Forelimb muscle (tissue), 1 donor: ENCODE measurements at places on chromosomes 4 and X. TPM values are rescaled to one million over a fixed set of nuclear protein-coding genes. Genes with fewer than 3 reads are reported as not detected.

GRCh38 chrX:15755091-15755490 is 17.0 kb downstream of the CA5B start:
- no peak for DNase-seq

DNA sequence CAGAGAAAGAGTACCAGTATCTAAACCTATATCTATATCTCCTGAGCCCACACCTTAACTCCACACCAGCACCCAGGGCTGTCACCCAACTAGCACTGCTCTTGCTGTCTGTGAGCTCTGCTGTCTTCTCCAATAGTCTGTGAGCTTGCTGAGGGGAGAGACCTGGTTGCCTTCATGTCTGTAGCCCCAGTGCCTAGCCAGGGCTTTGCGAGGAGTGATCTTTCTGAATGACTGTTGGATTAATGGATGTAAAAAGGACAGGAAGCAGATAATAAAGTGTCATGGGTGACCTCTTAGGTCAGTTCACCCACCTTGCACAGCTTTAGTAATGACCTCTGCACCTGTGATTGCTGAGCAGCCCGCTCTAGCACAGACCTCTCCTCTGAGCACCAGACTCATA is 30.5 kb downstream of the CNGA2 start:
- no peak for DNase-seq

- no peak for DNase-seq
These were observed 16.2 kb downstream of the RASSF6 start for GRCh38 chr4:73603854-73604584.

DNA sequence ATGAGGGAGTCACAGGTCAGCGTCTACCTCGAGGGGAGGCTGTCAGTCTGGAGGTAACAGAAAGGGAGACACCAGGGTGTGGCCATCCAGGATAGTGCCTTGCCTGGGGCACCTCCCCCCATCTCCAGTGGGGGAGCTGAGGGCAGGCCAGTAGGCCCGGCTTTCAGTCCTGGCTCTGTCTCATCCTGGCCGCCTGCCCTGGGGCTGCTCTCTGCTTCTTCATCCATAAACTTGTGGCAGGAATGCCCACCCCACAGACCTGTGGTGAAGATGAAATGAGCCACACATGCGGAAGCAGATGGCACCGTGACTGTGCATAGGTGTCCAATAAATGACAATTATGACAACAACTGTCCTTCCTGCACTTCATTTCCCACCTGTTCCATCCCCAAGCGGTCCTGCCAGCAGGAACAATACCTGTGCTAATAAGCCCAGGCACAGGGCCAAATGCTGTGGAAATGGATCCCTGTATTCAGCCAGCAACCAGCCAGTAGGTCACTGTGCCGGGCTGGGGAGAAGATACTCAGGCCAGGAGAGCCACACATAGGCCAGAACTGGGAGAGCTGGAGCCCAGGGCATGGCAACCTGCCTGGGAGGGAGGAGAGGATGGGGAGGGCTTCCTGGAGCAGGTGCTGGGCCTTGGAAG is 30.2 kb downstream of the TRO start:
- DNase-seq = no peak

- DNase-seq = no peak
These were observed 432.8 kb upstream of the FMR1 start for GRCh38 chrX:147478899-147479298.

The GATA1 gene
- 0.22 TPM for polyA plus RNA-seq

DNA sequence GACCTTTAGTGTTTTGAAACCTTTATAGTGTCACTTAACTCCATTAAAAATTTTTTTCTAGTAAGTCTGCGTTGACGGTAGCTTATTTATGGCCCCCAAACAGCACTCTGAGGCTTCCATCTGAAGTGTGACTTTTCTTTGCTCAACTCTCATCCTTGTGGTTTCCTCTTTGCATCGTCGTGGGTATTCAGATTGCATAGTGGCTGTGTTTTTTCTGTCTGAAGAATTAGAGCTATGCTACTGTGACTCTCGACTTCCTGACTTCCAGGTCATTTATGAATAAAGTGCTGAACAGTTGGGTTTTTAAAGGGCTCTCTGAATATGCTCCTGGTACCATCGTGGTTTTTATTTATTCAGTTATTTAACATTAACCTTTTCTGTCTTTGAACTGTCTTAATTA is 44.9 kb downstream of the JADE1 start:
- DNase-seq = no peak

DNA sequence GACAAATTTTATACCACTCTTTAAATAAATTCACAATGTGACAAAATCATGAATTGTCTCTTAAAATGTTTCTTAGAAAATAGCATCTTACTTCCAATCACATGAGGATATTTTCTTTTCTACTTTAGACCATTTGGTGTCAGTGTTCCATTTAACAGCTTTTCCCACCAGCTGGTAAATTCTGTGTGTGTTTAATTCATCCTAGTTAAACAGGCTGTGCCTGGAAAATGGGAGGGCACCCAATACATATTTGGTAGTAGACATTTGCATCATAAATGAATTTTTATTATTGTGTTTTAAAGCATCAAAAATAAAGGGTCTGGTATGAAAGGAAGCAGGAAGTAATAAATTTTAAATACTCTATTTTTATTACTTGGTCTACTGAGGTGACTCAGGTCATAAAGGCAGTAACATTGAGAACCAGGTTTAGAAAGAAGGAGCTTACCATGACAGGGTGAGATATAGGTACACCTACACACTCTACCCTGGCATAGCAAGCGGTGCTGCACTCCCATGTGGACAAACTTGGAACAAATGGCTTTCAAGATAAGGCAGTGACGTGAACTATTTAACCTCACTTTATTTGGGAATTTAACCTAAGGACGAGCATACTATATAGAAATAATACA is 344.5 kb downstream of the BMPR1B start:
- no peak for DNase-seq

- no peak for DNase-seq
These were observed at the start of gene SH3RF1 for GRCh38 chr4:169270810-169271691. Gene SH3RF1 (minus strand): TSS chr4:169270956. CDS start chr4:169269212, 1,744 bp downstream.

GRCh38 chr4:133759428-133759827 is 442.2 kb downstream of the PABPC4L start:
- no peak for DNase-seq

DNA sequence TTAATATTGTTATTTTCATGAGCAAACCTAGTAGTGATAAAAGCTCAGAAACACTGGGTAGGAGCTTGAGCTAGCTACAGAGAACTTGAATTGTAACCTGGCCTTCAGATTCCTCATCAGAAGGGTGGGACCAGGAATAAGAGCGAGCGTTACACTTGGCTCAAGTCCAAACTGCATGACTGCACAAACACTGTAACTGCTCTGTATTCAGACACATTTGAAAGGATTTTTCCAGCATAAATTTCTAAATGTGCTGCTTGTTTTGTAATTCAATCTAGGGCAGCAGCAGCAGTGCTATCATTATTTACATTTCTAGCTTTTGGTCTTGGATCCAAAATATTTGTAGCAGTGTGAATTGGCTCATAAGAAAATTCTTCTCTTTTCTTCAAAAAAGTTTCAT is 133.0 kb upstream of the TMLHE start:
- DNase-seq = no peak

The MAD2L1 gene
- 14.4 TPM for polyA plus RNA-seq

The VEGFD gene
- 0.59 TPM for polyA plus RNA-seq

The ASMT gene
- polyA plus RNA-seq = not detected

- DNase-seq = no peak
These were observed 439.5 kb upstream of the BOD1L1 start for GRCh38 chr4:14066979-14067378.

DNA sequence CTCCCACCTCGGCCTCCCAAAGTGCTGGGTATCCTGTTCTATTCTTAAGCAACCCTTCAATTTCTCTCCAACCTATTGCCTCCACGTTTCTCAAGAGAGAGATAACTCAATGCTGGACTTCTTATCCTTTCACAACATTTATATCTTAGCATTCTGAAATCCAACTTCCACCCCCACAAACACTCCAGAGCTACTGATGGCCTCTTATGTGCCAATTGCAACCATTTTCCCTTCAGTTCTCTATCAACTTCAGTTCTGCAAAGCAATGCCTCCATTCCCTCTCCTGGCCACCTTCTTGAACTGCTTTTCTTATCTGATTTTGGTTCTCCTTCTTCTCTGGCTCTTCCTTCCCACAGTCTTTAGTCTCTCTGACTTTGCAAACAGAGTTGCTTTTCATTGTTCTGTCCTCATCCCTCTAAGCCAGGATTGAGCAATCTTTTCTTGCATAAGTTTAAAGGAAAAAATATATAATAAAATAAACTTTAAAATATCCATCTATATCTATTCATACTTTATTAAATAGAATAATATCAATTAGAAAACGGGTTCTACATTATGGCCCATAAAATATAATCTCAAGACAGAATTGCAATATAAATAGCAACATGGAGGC is 3.6 kb upstream of the STBD1 start:
- DNase-seq = no peak

- DNase-seq = no peak
These were observed 737.5 kb upstream of the MAGEB2 start for GRCh38 chrX:29477878-29478277.

- no peak for DNase-seq
These were observed 72.4 kb downstream of the APBB2 start for GRCh38 chr4:41141900-41142299.

The GLRA2 gene
- 0.11 TPM for polyA plus RNA-seq
